ENCODE measurements at places on chromosomes 12 and 14.

GRCh38 chr14:24280797-24281460 lies 9.5 kb upstream of the RABGGTA start:
- DNase-seq: no peak

- DNase-seq: no peak
Measured at GRCh38 chr12:91804533-91804932, 341.1 kb downstream of the BTG1 start.

DNA sequence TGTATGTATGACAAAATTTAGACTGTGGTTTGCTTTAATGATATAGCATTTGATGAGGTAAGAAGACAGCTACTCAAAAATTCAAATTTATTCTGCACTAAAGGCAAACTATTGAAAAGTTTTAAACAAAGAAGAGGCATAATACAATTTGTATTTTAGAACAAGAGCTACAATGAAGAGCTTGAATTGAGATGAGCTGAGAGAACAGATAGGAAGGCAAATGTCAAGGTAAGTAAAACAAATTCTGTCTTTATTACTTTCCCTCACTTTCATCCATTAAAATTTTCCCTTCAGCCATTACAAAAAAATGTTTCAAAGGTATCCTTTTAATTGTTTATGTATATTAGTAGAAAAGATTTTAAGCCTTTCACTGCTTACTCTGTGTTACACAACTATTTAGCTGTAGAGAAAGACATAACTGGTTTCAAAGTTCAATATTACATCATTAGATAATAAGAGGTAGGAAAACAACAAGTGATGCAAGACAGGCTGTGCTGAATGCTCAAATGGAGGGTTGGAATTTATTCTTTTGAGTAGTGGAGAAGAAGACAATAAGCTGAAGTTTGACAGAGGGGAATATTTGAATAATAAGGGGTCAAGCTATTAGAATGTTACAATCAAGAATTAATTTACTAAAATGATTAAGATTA lies 1334.1 kb downstream of the FSCB start:
- no peak for DNase-seq

DNA sequence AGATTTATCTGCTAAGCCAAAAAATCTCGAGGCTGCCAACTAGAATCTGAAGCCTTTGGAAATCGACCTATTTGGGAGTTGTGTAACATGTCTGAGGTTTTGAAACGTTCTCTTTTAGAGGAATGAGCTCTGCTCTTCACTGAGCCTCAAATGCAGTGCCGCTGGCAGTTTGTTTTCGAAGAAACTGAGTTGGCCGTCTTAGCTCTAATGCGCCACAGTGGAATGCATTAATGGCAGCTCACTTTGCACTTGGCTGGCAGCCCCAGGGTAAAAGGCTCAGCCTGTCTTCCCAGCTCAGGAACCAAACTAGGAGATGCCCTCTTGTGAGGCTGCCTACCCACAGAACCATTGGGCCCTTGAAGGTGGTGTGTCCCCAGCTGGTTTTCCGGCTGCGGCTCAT lies 53.8 kb downstream of the SFSWAP start:
- no peak for DNase-seq

GRCh38 chr12:92259291-92259690 lies 113.6 kb upstream of the BTG1 start:
- no peak for DNase-seq

DNA sequence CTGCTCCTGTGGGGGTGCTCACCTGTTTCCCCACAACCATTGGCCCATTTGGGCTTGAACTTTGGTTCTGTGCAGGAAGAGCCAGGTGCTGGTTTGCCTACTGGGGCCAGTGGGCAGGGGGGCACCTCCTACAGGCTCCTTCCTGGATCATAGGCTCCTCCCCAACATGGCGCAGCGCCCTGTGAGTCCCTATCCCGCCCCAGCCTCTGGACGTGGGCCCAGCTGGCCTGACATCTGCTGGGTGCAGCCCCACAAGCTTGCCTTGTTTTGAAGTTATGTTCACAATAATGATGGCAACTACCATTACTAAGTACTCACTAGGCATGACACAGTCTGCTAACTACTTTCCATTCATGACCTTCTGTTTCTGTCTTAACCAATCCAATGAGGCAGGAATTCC lies 147.8 kb downstream of the RBM19 start:
- DNase-seq: no peak

GRCh38 chr14:73339846-73340595 lies 102.7 kb downstream of the PAPLN start:
- DNase-seq: peak; percentile 75

DNA sequence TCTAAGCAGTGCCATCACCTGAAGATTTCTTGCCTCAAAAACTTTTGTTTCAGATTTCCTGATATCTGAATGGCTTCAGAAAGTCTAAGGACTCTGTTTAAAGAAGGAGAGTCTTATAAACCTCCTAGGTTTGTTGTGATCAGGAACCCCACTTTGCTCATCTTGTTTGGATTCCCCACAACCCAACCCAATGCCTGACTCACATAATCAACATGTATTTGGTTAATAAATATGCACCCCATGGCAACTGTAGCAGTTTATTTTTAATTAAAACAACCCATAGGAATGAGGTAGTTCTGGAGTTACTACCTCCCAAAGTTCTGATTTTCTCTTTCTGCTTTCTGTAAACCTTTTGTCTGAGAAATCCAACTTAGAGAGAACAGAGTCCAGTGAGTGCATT lies 51.5 kb downstream of the DBX2 start:
- no peak for DNase-seq

GRCh38 chr14:22375321-22375930 lies 213.6 kb downstream of the DAD1 start:
- DNase-seq: peak; percentile 4

DNA sequence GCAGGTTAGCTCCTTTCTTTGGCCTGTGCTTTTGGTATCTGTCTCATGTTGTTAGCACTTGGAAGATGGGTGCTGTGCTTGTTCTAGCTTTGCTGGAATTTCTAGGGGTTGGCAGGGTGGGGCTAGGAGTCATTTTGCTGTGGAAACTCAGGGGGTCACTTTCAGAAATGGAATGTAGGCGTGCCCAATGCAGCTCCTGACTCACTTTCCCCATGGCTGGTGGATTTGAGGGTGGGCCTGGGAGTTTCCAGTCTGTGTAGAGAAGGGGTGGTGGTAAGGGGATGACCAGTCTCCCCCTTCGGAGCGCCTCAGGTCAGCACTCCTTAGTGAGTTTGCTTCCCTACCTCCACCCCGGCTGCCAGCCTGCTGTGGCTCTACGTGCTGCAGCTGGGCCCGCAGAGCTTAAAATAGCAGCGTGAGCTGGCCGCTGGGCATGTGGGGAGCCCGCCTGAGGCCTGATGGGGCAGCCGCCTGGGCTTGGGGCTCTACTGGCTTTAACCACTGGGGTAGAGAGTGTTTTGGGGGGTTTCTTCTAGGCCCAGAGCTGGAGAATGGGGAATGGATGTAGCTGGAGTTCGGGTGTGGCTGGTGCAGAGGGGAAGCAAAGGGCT lies 108.2 kb downstream of the TSPAN9 start:
- no peak for DNase-seq

DNA sequence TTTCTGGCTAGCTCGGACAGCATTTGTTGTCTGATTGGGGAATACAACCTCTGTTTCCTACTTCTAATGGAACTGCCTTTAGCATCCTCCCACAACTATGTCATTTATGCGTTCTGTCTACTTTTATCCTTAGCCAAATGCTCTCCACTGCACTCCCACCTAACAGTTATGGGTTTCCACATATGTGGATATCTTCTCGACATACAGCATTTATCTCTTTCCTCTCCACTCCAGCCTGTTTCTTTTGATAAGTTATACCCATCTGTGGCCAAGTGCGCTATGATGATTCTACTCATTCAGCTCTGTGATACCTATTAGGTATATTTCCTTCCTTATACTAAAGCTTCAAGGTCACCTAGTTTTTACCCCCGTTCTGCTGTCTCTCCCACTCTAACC lies 122.2 kb upstream of the NAP1L1 start:
- no peak for DNase-seq

DNA sequence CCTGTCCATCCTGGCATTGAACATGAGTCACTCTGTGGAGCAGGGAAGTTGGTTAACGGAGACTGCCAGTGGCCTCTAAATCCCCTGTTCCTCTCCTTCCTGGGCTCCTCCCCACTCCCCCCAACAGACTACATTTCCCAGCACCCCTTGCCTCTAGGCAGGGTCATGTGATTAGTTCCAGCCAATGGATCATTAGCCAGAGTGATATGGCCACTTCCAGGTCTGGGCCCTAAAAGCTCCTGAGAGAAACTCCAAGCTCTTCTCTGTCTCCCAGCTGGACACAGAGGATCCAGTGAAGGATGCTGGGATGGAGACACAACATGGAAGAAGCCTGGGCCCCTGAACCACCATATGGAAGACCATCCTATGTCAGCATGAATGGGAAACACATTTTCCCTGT lies 54.4 kb upstream of the RFLNA start:
- peak; percentile 13 for DNase-seq

GRCh38 chr12:28973491-28973890 lies 175.6 kb upstream of the FAR2 start:
- no peak for DNase-seq

DNA sequence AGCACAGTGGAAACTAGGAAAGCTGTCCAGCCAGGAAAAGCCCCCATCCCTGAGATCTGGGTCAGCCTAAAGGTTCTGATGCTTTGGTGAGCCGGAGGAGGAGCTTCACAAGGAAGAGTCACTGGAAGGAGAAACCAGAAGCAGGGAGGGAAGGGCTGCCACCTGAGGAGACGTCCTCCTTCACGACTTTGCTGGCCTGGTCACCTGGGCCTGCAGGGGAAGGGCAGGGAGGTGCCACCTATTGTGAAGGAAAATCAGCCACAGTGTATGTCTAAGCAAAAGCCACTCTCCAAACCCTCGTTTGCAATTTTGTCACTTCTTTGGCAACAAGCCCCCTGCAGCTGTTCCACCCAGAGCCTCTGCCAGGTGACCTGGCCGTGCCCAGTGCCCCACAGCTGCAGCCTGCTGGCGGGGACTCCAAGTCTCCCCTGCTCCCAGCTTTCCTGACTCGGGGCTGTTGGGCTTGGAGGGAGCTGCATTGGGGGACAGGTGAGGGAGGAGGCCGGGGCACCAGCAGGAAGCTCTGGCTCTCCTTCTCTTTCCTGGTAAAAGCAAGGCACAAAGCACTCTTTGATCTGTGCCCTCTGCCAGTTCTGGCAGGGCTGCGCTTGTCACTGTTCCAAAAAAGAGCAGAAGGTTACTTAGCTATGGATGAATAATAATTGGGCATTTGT lies 120.9 kb upstream of the BCL2L14 start:
- DNase-seq: peak; percentile 95

GRCh38 chr12:92140896-92141536 lies 4.6 kb downstream of the BTG1 start:
- DNase-seq: no peak

DNA sequence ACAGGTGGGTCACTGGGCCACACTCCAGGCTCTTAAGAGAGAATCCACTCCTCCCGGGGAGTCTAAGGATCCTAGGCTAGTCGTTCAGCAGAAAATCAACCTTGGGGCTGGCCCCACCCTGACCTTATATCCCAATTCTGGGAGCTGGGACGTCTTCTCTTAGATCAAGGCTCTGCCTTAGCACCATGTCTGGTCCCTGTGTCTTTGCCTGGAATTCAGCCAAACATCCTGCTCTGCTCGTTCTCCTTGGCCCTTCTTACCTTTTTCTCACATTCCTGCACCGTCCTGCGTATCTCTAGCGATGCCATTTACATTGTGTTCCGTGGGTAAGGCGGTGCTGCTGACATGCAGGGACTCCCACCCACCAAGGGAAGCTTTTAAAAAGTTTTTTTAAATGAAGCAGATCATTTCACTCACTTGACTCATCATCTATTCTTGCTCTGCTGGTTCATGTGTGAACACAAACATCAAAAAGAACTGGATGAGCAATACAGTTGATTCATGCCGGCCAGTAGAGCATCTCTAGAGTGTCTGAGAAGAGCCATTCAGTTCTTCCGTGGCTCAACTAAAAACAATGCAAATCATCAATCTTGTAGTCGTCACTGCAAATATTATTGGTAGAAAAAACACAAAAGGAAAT lies 50.2 kb downstream of the KCNK13 start:
- no peak for DNase-seq

GRCh38 chr12:28966046-28966780 lies 182.9 kb upstream of the FAR2 start:
- no peak for DNase-seq

- no peak for DNase-seq
Measured at GRCh38 chr12:118783703-118784102, 197.6 kb upstream of the SRRM4 start.

GRCh38 chr12:124616394-124617221 lies 49.2 kb upstream of the NCOR2 start:
- no peak for DNase-seq

GRCh38 chr14:42140831-42141279 lies 534.2 kb downstream of the LRFN5 start:
- DNase-seq: no peak

DNA sequence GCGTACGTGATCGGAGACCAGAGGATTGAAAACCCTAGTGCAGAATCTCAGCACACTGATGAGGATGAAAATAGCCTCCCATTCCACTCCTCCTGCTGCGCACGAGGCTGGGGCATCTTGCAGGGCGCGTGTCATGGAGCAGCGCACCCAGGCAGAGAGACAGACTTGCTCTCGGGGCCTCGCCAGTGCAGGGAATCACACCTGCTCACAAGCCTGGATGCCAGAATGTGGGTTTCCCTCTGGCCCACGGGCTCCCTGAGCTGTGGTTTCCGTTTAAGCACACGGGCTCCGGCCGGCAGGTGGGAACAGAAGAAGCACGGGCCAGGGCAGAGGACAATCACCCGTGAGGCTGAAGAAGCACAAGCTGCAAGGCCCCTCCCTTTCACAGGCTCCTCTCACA lies 2.0 kb downstream of the FGF6 start:
- no peak for DNase-seq

GRCh38 chr12:29320295-29321085 lies 60.5 kb downstream of the ERGIC2 start:
- DNase-seq: no peak
